ENCODE measurements at places on chromosomes 2 and 18.

GRCh38 chr2:237072067-237072931 is 13.4 kb upstream of the COPS8 start:
- peak; percentile 5 for DNase-seq

- no peak for DNase-seq
These were observed 79.4 kb upstream of the STAM2 start for GRCh38 chr2:152254976-152255375.

- peak; percentile 74 for DNase-seq
These were observed at the start of gene LCLAT1 for GRCh38 chr2:30447149-30448045. Gene LCLAT1 (plus strand): TSS chr2:30447246. CDS start chr2:30525591, 78,345 bp downstream.

DNA sequence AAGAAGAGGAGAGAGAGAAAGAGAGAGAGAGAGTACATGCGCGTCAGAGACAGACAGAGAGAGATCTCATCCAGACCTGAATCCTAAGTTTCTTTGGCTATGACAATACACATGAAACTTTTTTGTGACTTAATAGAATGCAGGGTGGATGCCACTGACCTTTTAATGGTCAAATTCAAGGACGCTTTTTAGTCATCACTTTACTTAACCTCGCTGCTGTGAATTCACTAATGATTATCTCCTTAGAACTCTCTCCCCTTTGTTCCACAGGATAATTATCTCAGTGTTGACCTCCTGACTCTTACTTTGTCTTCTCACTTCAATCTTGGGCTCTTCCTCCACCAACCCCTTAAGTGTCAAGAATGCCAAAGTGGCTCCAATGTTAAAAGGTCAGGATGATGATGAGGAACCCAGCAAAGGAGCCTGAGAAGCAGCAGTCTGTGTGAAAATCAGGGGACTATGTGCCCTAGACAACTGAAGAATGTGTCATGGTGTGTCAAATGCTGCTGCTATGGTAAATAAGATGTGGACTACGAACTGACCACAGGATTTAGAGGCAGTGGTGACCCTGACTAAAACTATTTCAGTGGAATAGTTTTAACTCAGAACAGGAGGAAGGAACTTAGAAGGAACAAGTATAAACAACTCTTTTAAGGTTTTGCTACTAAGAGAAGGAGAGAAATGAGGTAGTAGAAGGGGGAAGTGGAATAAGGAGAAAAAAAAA is 382.1 kb downstream of the ZEB2 start:
- DNase-seq, result no peak

- DNase-seq, result no peak
These were observed 367.0 kb downstream of the NR4A2 start for GRCh38 chr2:155965415-155966063.

DNA sequence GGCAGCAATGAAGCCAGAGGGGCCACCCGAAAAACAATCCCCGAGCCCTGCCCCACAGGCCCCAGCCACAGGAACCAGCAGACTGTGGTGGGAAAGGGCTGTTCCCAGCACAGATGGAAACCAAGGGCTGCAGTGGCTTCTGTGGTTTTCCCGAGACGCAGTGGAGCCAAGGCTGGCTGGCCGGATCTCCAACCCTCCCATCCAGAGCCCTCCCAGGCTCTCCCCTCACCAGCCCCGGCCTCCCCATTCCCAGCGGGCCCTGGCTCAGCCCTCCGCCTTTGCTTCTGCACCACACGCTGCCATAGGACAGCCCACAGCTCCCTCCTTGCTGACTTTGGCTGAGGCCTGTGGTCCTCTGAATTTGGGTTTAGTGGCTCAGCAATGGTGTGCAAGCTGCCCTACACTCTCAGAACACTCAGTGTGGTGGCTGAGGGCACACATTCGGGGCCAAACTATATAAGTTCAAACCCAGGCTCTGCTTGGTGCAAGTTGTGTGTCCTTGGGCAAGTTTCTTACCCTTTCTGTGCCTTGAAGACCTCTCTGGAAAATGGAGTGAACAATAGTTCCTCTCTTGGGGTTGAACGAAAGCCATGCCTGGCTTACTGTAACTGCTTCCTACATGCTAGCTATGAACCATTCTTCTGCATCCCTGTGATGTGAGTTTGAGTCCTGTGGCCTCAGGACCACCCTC is 200.1 kb downstream of the SMAD7 start:
- no peak for DNase-seq

DNA sequence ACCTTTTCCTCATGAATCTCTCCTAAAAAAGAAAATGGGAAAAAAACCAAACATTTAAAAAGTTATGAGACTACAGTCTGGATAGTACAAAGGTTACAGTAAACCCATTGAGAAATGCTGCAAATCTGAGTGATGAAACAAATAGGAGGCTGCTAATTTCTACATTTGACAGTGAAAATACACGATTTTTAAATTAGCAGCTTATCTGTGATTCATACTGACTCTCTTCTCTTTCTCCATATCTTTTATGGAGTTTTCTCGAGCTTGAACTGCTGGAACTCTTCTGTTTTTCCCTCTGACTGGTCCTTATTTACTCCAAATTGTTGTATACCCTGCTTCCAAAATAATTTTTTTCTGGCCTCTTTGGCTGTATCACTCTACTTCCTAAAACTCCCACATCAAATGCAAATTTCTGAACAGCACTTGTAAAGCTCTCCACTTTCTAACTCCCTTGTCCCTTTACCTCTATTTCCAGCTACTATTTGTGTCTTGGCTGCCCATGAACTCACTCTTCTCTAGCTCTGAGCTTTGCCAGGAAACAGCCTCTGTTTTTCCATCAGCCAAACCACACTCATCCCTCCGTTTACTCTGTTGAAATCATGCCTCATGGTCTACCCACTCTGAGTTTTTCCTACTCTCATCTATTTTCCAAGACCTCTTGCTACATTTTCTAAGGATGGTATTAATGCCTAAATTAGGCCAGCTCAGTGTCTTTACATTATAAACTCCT is 73.7 kb downstream of the RBMS1 start:
- no peak for DNase-seq

DNA sequence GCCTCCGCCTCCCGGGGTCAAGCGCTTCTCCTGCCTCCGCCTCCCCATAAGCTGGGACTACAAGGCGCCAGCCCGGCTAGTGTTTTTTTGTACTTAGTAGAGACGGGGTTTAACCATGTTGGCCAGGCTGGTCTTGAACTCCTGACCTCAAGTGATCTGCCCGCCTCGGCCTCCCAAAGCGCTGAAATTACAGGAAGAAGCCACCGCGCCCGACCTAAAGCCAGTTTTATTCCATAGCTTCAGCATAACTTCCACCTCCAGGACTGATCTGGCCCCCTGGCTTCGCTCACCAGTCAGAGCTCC is 783 bp upstream of the TXNL4A start:
- DNase-seq, result no peak

DNA sequence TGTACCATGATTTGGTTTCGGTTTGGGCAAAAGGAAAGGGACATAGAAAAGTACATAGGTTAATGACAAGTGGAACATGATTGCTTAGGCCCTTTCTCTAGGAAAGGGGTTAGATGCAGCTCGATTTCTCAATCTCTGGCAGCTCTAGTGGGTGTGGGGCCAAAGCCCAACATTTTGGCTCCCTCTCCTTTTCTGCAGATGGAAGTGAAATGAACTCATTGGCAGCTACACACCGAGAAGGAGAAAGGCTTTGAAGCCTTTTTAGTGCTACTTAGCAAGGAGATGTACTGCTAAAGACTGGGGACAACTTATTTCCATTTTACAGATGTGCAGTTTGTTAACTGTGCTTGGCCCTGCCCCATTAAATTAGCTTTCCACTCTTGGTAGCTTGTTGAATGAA is 93.8 kb downstream of the LYPD6B start:
- no peak for DNase-seq

GRCh38 chr18:29378651-29379136 is 1201.8 kb upstream of the CDH2 start:
- DNase-seq, result no peak

- DNase-seq, result no peak
These were observed 945.0 kb upstream of the CRIM1 start for GRCh38 chr2:35410431-35411061.

DNA sequence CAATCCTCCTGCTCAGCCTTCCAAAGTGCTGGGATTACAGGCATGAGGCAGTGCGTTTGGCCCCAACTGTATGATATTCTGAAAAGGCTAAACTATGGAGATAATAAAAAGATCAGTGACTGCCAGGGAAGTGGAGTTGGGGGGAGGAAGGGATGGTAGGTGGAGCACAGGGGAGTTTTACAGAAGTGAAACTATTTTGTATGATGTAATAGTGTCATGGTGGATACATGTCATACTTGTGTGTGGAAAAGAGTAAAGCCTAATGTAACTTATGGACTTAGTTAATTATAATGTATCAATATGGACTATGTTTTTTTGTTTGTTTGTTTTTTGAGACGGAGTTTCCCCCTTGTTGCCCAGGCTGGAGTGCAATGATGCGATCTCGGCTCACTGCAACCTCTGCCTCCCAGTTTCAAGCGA is 2.9 kb upstream of the GGCX start:
- no peak for DNase-seq

DNA sequence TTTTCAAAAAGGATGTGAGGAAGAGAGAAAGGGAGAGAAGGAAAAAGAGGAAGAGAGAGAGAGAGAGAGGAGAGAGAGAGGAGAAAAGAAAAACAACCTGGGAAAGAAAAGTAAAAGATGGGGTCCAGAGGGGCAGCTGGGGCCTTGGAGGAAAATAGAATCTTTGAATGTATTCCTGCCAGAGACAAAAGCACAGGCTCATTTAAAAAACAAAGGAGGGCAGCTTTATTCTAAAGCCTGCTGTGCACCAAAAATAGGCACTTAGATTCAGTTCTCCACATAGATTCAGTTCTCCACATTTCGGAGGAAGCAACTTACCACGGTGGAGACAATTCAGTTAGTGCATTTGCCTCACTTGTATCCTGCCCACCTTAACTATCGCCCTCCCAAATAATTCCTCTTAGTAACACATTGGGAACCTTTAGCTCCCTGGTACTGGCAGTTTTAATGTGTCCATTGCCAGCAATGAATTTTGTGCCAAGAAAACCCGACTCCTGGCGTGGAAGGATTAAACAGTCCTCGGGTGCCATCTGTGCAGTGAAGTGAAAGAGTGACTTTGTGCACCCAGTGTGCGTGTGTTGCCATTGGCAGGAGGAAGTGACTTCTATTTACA is 71.3 kb downstream of the DPP4 start:
- DNase-seq, result no peak

- no peak for DNase-seq
These were observed 115.1 kb downstream of the ALPK2 start for GRCh38 chr18:58513615-58514335.

Data from NCI-H187 (cell line).